ENCODE measurements at places on chromosomes 11 and 22.

GRCh38 chr22:46457502-46458488 lies 79.6 kb downstream of the CELSR1 start:
- DNase-seq: no peak

DNA sequence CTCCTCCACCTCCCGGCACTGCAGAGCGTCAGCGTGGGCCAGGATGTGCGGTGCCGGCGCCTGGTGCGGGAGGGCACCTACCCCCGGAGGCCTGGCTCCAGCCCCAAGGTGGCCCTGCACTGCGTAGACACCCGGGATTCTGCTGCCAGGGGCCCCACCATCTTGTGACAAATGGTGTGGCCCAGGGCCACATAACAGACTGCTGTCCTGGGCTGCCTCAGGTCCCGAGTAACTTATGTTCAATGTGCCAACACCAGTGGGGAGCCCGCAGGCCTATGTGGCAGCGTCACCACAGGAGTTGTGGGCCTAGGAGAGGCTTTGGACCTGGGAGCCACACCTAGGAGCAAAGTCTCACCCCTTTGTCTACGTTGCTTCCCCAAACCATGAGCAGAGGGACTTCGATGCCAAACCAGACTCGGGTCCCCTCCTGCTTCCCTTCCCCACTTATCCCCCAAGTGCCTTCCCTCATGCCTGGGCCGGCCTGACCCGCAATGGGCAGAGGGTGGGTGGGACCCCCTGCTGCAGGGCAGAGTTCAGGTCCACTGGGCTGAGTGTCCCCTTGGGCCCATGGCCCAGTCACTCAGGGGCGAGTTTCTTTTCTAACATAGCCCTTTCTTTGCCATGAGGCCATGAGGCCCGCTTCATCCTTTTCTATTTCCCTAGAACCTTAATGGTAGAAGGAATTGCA lies 13.5 kb downstream of the TSKU start:
- no peak for DNase-seq

DNA sequence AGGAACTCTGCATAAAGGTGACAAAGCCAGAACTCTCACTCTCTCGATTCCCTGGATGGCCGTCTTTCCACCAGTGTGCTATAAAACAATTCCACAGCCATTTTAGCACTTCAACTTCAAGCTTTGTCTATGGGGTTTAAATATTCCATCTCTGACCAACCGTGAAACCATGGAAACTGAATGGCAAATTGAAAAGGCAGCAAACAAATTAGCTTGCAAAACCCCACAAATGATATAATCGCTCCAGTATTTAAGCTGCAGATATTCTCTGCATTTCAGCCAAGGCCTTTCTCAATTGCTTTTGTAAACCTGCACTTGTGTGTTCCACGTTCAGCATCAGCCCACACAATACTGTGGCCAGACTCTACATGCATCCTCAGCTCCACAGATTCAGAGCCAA lies 131.7 kb upstream of the ISX start:
- DNase-seq: no peak

DNA sequence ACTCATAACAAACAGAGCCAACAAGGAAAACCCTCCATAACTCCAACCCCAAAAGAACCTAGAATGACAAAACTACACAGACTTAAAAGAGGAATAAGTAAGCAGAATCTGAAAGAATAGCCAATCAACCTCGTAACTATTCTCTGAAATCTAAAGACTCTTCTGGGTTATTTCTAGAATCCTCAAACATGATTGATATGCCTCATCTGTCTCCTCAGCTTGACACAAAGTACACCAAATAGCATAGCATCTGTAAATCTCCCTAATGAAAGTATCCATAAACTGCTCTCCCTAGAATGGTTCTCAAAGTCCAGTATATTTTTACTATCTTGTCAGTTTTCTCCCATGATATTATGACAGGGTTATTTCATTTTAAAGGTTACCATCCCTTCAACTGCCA lies 195.0 kb downstream of the TTC28 start:
- no peak for DNase-seq

DNA sequence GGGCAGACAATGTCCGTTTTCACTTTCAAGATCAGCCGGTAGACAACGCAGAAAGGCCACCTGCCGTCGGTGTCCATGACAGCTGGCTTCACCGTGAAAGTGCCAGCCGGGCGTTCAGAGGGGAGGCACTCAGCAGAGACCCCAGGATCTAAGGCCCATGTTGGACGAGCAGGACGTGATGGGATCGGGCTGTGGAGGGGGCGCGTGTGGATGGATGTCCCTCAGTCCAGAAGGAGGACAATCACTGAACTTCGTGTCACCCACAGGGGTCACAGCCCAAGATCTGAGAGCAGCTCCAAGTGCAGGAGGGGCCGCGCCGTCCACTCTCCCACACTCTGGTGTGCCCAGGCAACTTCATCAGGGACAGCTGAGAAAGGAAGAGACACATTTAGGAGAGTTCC lies 164.4 kb downstream of the BRD1 start:
- DNase-seq: no peak

- DNase-seq: no peak
Observed at GRCh38 chr22:35322126-35322525, 22.4 kb downstream of the TOM1 start.

DNA sequence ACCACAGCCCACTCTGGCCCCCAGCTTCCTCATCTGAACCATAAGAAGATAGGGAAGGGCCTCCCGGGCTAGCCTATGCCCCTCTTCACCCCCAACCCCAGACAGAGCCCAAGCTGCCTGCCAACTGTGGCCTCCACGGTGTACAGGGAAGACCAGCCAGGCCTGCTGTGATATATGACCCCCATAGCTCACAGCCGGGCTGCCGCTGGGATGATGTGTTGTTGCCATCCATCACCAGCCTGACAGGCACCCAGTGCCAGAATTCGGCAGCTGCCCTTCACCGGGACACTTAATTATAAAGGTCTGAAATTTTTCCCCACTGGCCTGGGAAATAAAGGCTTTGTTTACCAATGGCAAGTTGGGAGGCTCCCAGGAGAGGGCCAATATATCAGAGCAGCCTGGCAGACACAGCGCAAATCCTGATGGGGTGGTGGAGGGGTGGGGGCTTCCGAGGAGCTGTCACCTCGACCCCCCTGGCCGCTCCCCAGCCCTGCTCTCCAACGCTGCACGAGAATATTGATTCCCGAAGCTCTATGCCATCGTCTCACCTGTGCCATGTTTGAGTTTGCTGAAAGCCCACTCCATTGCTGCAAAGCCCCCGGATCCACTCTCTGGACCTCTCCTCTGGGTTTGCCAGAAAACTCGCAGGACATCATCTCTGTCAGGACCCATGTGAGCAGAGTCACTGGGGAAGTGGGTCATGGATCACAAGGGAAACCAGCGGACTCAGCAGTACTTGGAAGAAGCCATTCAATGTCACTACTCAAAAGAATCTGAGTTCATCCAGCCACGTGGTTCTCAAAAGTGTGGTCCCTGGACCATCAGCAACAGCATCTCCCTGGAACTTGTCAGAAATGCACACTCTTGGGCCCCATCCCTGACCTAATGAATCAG lies 296.9 kb downstream of the MN1 start:
- DNase-seq: no peak
